ENCODE measurements at places on chromosomes 4 and X.

- DNase-seq: no peak
These were observed 404.9 kb downstream of the ZNF674 start for GRCh38 chrX:46140272-46140671.

- no peak for DNase-seq
These were observed 775.9 kb upstream of the INTU start for GRCh38 chr4:126856906-126857305.

DNA sequence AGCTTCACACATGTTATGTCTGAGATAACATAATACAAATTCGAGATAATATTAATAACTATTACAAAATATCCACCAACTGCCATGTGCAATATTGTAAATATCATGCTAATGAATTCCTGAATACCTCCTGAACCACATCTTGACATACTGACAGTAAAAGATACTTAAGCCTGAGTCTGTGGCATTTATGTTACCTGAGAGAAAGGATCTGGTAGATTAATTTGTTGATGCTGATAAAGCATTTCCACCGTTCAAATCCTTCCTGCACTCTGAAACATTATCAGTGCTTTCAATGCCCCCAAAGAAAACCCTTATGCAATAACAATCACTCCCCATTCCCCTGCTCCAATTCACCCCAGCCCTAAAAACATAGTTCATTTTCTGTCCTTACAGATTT, 38.8 kb upstream of the ADGRA3 start:
- no peak for DNase-seq

- DNase-seq: no peak
These were observed 14.8 kb downstream of the PDHA1 start for GRCh38 chrX:19358521-19358920.

- DNase-seq: no peak
These were observed 80.7 kb downstream of the STOX2 start for GRCh38 chr4:183985786-183986185.

GRCh38 chr4:48311896-48312295, 29.4 kb upstream of the SLAIN2 start:
- DNase-seq: no peak

GRCh38 chr4:626201-627091, 1.1 kb downstream of the PDE6B start:
- DNase-seq: no peak

DNA sequence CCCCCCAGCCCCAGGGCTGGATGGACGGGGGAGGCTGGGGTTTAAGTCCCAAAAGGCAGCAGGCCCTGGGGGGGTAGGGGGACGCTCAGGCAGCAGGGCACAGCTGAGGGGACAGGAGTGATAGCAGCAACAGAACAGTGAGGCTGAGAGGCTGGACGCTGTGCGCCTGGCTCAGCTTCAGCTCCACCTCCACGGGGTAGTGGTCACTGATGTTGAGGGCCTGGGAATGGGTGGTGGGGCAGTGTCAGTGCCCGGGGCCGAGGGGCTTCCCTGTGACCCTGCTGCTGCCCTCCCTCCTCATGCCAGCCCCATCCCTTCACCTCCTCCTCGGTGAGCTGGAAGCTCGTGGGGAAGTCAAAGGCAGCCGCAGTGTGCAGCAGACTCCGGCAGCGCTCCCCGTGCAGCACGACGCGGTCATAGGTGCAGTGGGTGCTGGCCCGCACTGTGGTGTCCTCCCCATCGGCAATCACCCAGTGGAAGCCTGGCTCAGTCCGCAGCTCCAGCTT, 4.5 kb downstream of the RPL10 start:
- DNase-seq: no peak
